ENCODE measurements at places on chromosomes 13 and 19.

DNA sequence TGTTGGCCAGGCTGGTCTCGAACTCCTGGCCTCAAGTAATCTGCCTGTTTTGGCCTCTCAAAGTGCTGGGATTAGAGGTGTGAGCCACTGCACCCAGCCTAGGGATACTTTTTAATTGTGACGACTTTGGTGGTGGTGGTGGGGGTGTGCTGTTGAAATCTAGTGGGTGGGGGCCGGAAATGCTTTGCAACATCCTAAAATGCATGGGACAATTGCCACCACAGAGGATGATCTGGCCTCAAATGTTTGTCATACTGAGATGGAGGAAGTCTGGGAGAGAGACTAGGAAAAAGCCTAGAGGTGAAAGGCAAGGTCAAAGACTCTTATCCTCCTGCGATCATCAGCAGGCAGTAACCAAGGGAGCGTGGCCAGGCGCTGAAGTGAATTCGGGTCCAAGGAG is 1.4 kb downstream of the NWD1 start:
- DNase-seq: no peak

DNA sequence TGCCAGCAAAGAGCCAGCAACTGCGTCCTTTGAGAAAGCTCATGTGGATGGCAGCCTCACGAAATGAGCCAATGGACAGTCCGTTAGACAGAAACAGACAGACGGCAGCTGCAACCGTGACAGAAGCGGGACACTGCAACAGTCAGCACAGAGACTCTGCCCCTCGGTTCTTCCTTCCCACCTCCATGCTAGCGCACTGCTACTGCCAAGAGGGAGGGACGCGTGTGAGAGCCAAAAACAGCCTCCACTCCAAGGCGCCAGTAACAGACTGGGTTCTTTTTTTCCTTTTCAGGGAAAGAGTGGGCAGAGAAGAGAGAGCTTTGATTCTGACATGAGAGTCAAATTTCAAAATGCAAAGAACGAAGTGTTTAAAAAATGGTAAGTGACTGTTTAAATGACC is 77.5 kb downstream of the SERP2 start:
- no peak for DNase-seq

- DNase-seq: peak; percentile 61
Observed at GRCh38 chr19:49997709-49998108, 27.5 kb downstream of the VRK3 start.

DNA sequence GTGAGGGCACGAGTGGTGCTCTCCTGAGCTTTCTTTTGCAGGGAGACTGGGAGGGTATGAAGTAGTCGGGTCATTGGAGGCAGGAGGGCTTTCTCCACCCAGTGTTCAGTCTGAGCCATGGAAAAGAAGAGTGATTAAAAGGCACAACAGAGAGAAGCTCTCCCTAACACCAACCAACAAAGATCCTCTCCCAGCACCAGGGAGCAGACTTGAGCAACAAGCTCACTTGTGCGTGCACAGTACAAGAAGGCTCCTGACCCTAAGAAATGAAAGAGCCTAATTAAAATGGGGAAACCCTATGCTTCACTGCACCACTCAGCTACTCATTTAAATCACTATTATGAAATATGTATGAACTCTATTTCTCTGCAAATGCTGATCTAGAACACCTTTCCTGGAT is 276.3 kb upstream of the SOX21 start:
- DNase-seq: no peak

DNA sequence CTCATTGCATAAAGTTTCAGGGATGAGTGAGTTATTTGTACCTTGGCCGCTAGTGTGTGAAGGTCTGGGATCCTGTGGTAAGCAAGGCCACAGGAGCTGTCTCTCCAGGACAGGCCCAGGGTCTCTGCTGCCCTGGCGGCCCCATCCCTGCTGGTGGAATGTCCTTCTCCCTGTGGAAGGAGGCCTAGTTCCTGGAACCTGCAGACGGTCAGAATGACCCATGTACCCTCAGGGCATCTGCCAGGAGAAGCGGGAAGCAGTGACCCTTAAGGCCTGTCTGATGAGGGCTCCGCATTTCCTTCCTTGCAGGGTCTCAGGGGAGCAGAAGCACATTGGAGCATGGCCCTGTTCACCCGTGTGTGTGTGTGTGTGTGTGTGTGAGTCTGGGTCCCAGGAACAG is 32.1 kb upstream of the SOX1 start:
- no peak for DNase-seq

- DNase-seq: no peak
Observed at GRCh38 chr13:42715909-42716308, 65.5 kb upstream of the FAM216B start.

- no peak for DNase-seq
Observed at GRCh38 chr13:23411706-23412105, 21.8 kb downstream of the SACS start.

DNA sequence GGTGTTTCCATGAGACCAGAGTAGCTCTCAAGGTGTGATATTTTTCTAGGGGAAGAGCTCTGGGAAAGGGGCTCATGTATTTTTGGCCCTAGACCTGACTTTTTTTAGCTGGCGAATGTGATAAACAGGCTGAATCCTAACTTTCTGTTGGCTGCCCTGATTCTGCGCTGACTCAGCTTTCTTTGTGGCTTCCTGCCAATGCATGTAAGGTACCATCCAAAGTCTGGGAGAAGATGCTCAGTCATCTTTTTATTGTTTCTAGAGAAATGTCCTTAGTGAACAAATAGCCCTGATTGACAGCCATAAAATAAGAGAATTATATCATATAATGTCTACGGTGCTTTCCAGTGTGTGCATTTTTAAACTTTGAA is 113.6 kb upstream of the MBNL2 start:
- DNase-seq: no peak

DNA sequence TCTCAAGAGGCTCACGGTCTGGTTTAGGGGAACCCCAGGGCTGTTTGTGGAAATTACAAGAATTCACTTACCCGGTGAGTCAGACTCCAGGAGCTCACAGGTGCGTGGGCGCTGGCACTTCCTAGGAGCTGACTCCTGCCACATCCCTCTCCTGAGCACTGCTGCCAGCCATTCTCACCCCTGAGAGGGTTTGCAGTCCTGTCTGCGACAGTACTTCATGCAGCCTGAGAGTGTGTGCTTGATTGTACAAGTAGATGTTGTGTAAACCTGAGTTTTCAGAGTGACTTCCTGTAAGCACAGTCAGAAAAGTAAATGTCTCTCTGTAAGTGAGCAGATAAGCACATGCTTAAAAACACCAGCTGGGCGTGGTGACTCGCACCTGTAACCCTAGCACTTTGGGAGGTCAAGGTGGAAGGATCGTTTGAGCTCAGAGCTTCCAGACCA is 8.1 kb downstream of the MRPL4 start:
- DNase-seq: no peak

DNA sequence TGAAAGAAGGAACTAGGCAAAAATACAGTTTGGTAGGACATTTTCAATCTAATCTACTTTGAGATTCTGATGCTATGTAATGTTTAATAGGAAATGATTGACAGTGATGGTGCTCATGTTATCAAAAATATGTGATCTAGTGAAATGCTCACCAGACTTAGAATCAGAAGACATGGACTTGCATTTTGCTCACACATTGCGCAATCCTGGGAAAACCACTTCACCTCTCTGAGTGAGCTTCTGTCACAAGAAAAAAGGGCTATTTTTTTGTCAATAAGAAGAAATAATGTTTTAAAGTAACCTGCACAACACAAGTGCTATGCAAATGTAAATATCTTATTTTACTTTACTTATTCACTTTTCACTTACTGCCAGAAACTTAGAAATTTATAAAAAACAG is 380.9 kb upstream of the HTR2A start:
- no peak for DNase-seq

DNA sequence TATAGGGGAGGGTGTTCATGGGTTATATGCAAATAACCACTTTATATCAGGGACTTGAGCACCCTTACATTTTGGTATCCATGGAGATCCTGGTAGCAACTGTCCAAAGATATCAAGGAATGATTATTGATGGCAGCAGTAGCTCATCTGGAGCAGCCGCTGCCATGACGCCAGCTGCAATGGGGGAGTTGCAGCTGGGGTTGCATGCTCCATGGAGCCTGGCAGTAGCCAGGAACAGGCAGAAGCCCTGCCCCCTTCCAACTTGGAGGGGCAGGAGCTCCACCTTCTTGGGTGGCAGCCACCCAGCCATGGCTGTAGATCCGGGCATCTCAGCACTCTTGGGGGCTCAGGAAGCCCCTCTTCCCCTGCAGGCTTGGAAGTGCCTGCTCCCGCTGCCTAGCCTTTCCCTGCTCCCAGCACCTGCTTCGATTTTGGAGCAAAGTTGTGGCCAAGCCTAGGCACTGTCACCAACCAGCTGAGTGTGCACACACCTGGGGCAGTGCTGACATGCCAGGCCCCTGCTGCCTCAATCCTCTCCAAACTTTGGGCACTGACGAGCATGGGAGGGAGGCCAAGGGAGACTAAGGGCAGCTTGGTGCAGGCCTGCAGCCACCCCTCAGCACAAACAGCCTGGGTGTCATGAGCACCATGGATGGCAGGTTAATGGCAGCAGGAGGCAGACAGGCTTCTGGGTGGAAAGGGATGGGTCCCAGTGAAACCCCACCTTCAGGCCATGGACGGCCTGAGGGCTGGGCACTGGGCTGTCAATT is 235.6 kb upstream of the CSNK1A1L start:
- no peak for DNase-seq

GRCh38 chr13:21812192-21812626 is 141.3 kb downstream of the FGF9 start:
- DNase-seq: no peak

GRCh38 chr19:2166741-2167738 is 3.3 kb downstream of the DOT1L start:
- DNase-seq: peak; percentile 79

- DNase-seq: no peak
Observed at GRCh38 chr13:108268466-108269112, 929 bp upstream of the TNFSF13B start.

DNA sequence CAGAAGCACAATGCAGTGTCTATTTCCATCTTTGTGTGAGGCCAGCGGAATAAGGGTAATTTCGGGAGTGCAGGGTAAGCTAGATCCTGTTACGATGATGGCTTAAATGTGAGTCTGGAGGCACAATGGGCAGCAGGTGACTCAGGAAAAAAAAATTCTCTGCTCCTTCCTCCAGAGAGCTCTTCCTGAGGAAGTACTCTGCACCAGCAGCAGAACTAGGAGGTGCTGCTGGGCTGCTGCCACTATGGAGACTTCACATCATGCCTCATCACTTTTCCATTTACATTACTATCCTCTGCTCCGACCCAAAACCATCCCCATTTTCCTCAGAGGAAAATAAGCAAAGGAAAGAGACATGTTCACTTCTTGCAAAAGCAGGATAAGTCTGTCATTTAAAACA is 282.0 kb downstream of the DNAJC15 start:
- peak; percentile 13 for DNase-seq

DNA sequence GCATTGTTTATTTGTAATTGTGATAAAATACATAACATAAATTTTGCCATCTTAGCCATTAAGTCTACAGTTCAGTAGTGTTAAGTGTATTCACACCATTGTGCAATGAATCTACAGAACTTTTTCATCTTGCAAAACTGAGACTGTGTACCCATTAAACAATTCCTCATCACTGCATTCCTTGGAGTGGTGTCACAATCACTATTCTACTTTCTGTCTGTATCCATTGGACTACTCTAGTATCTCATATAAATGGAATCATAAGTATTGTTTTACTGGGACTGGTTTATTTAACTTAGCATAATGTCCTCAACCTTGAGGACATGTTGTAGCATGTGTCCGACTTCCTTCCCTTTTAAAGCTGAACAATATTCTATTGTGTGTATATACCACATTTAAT is 36.8 kb downstream of the UFM1 start:
- peak; percentile 21 for DNase-seq

- DNase-seq: no peak
Observed at GRCh38 chr13:91405240-91405639, 6.8 kb downstream of the GPC5 start.

GRCh38 chr19:13881692-13882418 is 4.9 kb downstream of the NANOS3 start:
- DNase-seq: peak; percentile 45

DNA sequence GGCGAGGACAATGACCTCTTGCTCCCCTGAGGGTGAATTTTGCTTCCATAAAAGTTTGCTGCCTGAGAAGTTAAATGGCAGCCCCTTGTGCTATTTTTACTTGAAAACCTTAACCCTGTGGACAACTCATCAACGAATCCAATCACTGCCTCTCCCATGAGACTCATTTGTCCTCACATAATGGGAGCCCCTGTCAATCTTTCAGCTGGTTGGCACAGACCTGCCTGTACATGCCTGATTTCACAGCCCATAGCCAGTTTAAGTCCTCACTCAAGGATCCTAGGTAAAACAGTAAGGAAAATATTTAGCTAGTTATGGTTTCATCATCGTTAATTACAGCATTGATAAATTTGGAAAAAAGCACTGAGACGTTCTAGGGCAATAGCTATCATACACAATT is 207.4 kb downstream of the NHLRC3 start:
- DNase-seq: no peak

DNA sequence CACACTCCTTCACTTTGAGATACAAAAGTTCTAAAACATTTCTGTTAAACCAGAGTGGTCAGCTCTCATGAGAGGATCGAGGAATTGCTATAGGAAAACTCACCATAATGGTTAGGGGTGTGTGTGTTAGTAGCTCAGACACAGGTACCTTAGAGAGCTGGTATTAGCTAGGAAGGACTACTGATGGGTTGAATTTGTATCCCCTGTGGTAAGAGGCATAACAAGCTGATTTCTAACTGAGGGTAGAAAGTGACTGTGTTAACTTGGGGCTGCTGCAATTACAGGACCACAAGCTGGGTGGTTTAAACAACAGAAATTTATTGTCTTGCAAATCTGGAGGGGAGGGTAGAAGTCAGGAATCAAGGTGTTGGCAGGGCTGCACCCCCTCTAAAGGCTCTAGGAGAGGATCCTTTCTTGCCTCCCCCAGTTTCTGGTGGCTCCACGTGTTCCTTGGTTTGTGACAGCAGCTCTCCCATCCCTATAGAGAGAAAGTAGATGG is 17.4 kb downstream of the LEUTX start:
- no peak for DNase-seq

- DNase-seq: no peak
Observed at GRCh38 chr19:55778331-55778730, 9.4 kb downstream of the RFPL4AL1 start.

DNA sequence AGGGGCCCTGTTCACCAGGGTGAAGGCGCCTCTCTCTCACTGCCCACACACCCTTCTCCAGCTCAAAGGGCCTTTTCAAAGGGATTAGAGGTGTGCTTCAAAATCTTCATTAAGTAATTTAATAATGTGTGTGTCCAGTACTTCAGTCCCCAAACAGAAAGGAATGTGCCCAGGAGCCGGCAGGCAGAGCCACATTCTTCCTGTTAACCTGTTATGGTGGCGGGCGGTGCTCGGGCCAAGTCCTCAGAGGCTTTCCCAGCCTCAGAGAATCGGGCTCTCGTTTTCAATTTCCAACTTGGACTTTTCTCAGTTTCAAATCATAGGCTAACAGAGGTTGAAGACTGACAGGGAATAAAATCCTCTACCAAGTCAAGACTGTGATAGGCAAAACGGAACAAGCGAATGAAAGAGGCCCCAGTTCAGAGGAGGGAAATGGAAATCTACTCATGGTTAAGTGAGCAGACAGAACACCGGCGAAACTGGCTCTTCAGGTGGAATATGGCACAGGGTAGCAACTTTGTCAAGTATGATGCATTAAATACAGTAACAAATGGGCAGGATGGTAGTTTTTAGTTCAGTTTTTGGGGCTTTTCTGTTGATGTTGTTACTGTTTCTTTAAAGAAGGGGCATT is 68.6 kb downstream of the FOXO1 start:
- no peak for DNase-seq

GRCh38 chr19:45523642-45524256 is 16.5 kb downstream of the VASP start:
- DNase-seq: peak; percentile 90
